ENCODE measurements at places on chromosomes 16 and 17.

GRCh38 chr17:74353446-74354060 lies 8.1 kb downstream of the BTBD17 start:
- no peak for DNase-seq

GRCh38 chr16:83397601-83398291 lies 410.0 kb upstream of the HSBP1 start:
- no peak for DNase-seq

DNA sequence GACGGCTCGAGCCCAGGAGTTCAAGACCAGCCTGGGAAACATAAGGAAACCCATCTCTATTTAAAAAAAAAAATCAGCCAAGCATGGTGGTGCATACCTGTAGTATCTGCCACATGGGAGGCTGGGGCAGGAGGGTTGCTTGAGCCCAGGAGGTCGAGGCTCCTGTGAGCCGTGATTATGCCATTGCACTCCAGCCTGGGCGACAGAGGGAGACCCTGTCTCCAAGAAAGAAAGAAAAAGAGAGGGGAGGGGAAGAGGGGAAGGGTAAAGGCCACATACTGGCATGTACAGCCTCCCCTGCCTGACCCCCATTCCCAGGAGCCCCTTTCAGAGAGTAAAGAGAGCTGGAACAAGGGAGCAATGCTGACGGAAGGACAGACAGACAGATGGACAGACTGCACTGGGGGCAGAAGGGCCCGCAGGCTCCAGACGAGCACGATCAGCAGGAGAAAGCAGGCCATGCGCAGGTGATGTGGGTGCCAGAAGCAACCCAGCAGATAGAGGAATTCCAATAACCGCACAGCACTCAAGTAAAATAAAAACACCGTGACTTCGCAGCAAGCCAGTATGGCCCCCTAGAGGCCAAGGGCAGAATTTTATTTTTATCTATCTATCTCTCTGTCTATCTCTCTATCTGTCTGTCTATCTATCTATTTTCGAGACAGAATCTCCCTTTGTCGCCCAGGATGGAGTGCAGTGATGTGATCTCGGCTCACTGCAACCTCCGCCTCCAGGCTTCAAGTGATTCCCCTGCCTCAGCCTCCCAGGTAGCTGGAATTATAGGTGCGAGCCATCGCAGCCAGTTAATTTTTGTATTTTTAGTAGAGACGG lies 27.1 kb upstream of the SNN start:
- peak; percentile 62 for DNase-seq

GRCh38 chr16:85903559-85903958 lies 4.6 kb downstream of the IRF8 start:
- DNase-seq, result no peak

DNA sequence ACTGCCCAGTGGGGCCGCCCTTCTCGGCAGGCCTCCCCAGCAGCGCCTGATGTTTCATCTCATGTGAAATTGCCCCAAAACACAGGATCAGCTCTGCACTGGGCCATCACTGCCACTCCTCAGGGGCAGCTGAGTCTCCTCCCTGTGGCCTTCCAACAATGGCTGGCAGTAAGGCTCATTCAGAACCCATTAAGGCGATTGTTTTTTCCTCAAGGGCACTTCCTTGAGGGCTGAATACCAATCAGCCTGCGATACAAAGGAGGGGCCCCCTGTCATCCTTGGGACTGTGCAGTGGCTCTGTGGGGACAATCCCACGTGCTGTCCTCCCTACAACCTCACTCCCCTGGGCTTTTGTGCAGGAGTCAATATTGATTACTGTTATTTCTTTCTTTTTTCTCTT lies 47.5 kb downstream of the XYLT1 start:
- DNase-seq, result no peak

DNA sequence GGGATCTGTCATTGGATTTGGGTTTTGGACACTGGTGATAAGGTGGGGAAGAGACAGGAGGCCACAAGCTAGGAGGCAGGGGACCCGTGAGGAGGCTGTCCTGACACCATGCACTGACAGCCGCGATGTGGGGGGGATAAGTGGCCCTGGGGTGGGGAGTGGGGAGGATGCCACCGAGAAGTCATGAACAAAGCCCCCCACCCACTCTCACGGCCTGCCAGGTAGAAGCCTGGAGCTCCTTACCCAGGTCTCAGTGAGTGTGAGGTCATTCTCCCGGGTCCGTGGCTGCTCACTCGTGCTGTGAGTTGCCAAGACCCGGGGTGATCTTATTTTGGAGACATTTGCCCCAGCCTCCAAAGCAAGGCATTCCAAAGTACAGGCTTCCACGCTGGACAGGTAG lies 165.9 kb upstream of the TNRC6C start:
- DNase-seq, result no peak

- no peak for DNase-seq
Measured at GRCh38 chr16:58656899-58657298, 27.3 kb upstream of the CNOT1 start.

DNA sequence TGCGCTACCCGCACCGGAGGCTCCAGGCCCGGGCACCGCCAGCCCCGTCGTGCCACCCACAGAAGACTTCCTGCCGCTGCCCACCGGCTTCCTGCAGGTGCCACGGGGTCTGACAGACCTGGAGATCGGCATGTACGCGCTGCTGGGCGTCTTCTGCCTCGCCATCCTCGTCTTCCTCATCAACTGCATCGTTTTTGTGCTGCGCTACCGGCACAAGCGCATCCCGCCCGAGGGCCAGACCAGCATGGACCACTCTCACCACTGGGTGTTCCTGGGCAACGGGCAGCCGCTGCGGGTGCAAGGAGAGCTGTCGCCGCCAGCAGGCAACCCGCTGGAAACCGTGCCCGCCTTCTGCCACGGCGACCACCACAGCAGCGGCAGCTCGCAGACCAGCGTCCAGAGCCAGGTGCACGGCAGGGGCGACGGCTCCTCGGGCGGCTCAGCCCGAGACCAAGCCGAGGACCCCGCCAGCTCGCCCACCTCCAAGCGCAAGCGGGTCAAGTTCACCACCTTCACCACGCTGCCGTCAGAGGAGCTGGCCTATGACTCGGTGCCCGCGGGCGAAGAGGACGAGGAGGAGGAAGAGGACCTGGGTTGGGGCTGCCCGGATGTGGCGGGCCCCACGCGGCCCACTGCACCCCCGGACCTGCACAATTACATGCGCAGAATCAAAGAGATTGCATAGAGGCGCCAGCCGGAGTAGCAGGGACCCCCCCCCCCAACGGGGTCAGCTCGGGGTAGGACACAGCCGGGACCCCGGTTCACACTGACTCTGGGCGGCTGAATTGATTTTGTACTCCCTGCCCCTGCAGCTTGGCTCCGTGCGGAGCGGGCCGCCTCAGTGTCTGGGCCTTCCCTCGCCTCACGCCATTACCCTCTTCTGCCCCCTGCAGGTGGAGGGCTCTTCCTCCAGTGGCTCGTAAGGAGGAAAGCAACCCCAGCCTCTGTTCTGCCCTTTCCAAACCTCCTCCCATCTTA lies 58.5 kb downstream of the TMEM132E start:
- DNase-seq, result peak; percentile 54

GRCh38 chr17:49694847-49695697 lies 12.7 kb downstream of the SLC35B1 start:
- DNase-seq, result no peak

DNA sequence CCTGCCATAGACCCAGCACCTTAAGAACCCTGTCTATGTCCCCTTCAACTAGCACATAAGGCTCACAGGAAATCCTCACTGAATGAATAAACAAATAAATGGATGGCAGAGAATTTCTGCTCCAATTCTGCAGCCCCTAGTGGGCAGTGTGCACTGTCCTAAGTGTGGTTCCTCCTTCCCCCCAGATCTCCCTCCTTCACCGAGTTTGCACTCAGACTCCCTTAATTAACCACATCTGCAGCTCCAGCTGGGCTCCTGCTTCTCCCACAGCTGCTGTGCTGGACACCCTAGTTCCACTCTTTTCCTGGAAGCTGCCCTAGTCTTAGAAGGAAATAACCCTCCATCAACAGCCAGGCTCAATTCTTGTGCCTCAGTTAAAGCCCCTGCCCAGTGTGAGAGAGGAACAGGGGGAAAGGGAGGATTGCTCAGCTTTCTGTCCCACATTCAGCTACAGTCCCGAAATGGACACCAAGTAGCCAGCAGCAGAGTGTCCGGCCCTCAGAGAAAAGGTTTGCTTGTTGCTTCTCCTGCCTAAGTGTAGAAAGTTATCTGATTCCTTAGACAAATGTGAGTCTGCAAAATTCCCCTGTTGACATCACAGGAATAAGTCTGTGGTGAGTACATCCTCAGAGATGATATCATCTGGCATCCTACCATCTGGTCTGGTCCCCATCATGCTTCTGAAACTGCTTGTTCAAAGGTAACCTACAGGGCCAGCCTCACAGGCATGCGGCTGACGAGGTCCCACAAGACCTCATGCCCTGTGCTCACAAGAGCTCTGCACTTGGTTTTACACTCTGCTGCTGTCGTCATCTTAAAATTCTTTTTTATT lies 12.3 kb downstream of the LRRC3C start:
- DNase-seq, result peak; percentile 87

- no peak for DNase-seq
Measured at GRCh38 chr16:10597187-10597601, 16.8 kb upstream of the EMP2 start.

GRCh38 chr17:51035431-51035830 lies 85.2 kb downstream of the SPAG9 start:
- peak; percentile 88 for DNase-seq

DNA sequence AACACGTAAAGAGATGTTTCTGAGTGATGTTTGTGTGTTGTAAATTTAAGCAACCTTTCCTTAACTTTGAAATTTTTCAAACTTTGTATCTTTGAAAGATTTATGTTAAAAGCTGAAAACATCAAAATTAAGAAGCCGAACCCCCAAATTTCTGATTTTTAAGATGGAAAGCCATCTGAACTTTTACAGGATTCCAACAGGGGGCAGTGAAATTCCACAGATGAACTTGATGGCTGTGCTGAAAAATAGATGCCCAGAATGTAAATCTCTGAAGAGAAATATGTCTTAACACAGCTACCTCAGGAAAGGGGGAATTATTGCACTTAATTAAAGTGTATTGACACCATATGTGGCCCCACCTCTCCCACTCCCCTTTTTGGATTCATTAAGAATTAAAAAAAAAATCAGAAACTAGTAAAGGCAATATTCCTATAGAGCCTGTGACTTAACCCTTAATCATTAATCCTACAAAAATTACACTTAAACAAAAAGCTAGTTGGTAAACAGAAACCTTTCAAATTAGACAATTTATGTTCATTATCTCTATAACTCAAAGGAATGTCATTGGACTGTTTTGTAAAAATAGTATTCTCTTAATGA lies 597.9 kb downstream of the KCNJ2 start:
- peak; percentile 28 for DNase-seq

DNA sequence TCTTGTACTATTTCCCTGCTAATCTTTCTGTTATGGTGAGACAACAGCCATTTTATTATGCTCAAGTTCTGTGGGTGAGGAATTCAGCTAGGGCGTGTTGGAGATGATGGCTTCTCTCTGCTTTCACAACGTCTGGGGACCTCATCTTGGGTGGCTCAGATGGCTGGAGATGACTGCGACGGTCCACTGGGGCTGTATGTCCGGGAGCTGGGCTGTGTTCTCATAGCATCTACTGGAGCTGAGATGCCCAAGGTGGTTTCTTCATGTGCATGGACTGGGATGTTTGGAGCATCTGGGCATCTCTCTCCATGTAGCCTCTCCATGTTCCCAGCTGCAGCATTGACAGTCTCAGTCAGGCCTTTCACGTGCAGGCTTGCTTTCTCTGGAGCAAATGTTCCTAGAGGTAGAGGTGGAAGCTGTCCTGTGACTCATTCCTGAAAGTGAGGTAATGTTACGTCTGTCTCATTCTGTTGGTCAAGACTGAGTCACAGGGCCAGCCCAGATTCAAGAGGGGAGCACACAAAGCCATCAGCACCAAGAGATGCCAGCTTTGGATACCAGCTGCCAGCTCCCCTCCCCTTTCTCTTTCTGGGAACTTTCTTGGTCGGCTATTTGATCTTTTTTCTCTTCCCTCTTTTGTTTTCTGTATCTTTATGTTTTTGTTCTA lies 96.2 kb downstream of the RAP1GAP2 start:
- DNase-seq, result peak; percentile 62

DNA sequence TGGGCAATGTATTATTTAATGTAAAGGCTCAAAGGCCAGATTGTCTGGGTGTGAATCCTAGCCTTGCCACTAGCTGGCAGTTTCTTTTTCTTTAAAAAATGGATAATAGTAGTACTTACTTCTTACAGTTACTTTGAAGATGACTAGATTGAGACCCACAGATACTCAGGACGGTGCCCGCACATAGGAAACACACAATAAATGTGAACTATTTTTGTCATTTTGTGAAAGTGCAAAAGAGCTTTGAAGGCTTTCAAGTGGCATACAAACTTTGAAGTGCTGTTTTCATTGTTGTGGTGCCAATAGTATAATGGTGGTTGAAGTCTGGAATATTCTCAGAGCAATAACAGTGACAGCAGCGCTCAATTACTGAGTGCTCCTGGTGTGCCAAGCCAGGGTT lies 63.6 kb downstream of the OTOA start:
- no peak for DNase-seq

GRCh38 chr16:16093628-16094332 lies 129.5 kb downstream of the ABCC6 start:
- no peak for DNase-seq

- DNase-seq, result no peak
Measured at GRCh38 chr17:72150632-72151460, 30.0 kb downstream of the SOX9 start.

DNA sequence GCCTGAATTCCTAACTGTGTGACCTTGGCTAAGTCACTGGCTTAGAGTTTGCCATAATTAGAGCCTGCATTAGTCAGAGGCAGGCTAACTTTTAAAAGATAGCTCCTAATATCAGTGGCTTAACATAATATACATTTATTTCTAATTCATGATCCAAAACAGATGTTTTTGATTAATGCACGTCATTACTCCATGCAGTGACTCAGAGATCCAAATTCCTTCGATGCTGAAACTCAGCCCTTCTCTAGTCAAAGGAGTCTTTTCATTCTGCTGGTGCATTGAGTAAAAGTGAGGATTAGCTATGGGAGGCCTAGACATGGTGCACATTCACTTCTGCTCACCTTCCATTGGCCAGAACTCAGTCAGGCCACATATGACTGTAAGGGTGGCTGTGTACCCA lies 49.8 kb downstream of the IRX3 start:
- peak; percentile 89 for DNase-seq

GRCh38 chr17:30290696-30291542 lies 825 bp downstream of the BLMH start:
- no peak for DNase-seq

DNA sequence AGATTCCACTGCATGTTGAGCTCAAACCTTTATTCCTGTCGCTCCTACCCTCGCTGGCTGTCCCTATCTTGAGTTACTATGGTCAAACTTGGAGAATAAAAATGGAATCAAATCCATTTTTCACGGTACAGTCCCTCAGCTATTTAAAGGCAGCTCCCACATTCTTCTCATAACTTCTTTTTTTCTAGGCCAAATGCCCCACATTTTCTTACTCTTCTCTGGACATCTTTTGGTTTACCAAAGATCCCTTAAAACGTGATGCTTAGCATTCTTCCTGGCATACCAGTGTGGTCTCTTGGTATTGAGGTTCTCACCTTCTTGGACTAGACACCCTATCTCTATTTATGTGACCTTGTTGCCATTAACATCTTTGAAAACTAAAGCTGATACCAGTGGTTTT lies 48.3 kb upstream of the MAF start:
- no peak for DNase-seq

GRCh38 chr16:14449790-14450480 lies 180.1 kb downstream of the PARN start:
- DNase-seq, result peak; percentile 74

- DNase-seq, result no peak
Measured at GRCh38 chr17:28078341-28079229, 36.1 kb downstream of the NLK start.

- DNase-seq, result no peak
Measured at GRCh38 chr16:11263737-11264136, 5.4 kb downstream of the TNP2 start.

GRCh38 chr17:7711051-7711755 lies 6.2 kb downstream of the EFNB3 start:
- DNase-seq, result no peak
